ENCODE measurements at places on chromosomes 5 and 9.

- no peak for DNase-seq
Measured at GRCh38 chr9:111852291-111852690, 44.3 kb upstream of the UGCG start.

- DNase-seq: no peak
Measured at GRCh38 chr5:84372066-84372695, 12.5 kb downstream of the EDIL3 start.

GRCh38 chr9:92661127-92661526, 8.8 kb downstream of the IPPK start:
- DNase-seq: no peak

- no peak for DNase-seq
Measured at GRCh38 chr9:78030296-78030552, 1.4 kb downstream of the GNAQ start.

- DNase-seq: no peak
Measured at GRCh38 chr5:140117523-140117922, 3.6 kb downstream of the PURA start.

DNA sequence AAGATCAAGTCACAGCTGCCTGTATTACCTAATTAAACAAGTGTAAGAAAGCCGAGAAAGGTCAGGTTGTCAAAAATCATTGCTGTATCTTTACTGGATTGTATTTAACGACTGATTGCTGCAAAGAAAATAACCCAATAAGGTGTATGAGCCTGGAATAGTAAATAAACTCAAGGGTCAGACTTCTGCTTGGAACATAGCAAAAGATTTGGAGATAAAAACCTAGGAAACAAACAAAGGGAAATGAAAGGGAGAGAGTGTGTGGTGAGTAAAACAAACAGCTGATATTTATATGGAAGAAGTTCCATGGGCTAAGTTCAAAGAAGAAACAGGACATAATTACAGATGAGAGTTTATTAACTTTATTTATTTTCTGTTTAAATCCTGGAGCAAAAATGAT, 354.0 kb downstream of the TLR4 start:
- DNase-seq: no peak

DNA sequence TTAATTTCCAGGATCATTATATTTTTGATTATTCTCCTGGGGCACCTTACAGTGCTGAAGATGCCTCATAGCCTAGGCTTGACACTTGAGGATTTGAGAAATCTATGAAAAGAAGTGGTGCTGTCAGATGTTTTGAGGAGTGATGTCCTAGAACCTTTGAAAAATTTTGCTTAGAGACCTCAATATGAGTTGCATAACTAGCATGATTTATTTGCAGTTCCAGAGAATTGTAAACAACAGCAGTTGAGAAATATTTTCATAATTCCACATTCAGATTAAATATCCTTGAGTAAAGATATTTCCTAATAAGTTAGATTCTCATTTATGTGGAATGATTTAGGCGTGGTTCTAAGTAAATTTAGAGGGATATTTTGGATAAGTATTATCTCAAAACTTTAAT, 225.8 kb downstream of the ADAMTSL1 start:
- DNase-seq: no peak

Measured in NCI-H1417 treated with DMSO at 0.1 percent for 48 hours (cell line).